ENCODE measurements at places on chromosomes 7 and 10.

DNA sequence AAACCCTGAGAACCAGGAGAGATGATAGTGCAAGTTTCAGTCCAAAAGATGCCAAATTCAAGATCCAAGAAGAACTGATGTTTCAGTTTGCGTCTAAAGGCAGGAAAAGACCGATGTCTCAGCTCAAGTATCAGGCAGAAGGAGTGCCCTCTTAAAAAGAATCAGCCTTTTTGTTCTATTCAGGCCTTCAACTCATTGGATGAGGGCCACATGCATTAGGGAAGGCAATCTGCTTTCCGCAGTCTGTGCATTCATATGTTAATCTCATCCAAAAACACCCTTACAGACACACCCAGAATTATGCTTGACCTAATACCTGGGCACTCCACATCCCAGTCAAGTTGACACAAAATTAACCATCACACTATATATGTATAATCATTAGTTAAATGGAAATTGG, 45.2 kb downstream of the DNAJB9 start:
- no peak for DNase-seq

- DNase-seq, result no peak
These were observed 21.6 kb upstream of the TSPAN33 start for GRCh38 chr7:129122751-129123509.

DNA sequence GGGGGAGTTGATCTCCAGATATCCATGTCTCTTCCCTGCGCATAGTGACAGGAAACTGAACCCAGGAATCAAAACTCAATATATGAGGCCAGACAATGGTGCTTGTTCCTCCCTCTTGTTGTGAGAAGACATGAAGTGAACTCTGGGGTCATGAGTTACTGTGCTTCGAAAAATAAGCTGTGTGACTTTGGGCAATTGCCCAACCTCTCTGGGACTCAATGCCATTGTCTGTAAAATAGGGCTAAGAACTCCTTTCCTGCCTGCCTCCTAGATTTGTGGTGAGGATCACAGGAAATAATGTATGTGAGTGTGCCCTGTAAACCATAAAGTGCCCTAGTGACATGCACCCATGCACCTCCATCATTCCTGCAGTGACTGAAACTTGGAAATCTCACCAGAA, 48.4 kb downstream of the SYPL1 start:
- DNase-seq, result no peak

GRCh38 chr10:103439776-103440175, 12.4 kb downstream of the CALHM2 start:
- DNase-seq, result no peak

- no peak for DNase-seq
These were observed 141.9 kb upstream of the PRSS1 start for GRCh38 chr7:142607351-142607750.

DNA sequence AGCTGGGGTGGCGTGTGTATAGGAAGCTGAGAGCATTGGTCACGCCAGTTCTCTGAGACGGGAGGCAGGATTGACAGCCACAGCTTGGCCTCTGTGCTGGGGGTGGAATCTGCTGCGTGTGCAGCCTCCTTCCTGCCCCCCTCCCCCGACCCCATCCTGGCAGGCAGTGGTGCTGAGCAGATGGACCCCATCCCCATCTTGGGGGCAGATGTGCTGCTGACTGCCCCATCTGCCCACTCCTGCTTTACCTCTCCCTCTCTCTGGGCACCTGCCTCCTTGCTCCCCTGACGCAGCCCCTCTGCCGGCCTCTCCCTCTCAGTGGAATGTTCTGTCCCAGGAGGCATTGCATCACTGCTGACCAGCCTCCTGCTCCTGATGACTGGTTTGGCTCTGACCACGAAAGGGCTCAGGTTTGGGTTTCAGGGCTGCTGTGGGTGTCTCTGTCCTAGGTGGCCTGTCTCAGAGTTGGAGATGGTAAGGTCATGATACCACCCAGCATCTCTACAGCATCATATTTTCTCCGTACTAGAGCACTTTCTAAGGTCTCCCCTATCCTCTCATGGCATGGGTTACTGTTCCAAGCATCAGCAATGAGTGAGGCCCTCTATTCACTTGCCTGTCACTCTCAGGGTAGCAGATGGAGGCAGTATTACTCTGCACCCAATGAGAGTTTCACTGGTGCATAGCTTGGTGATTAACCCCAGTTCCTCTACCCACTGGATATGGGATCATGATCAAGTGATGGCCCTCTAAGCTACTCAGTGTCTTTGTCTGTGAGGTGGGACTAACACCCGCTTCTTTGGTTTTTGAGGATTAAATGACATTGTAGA, 81.9 kb downstream of the RBM20 start:
- DNase-seq, result no peak

- DNase-seq, result no peak
These were observed 112.8 kb downstream of the APBB1IP start for GRCh38 chr10:26550774-26551526.

DNA sequence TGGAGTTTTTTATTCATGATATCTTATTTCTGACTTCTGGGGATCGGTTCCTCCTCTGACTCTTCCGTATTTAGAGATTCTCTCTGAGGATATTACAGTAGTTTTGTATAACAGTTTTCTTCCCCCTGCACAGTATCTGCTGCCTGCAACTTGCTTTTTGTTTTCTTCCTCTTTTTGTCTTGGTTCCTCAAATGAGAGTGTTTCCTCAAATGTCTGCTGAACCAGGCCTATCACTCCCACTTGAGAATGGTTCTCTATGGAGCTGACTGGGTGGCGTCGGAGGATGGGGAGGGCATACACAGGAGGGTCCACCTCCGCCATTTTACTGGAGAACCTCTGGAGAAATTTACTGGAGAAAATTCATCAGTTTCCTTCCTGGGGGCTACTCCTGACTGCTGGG, 27.7 kb downstream of the ARHGAP22 start:
- no peak for DNase-seq

DNA sequence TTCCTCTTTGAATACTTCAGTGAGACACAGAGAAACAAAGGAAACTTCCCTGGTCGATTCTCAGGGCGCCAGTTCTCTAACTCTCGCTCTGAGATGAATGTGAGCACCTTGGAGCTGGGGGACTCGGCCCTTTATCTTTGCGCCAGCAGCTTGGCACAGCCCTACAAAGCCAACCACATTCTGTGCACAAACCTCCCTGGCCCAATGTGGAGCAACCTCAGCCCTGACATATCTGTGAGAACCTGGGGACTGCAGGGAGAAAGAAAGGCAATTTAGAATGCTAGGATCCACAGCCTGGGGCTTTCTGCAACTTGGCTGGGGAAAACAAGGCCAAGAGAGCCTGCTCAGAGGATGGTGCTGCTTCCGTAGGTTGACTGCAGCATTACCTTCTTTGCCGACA, 63.5 kb upstream of the PRSS58 start:
- no peak for DNase-seq

- no peak for DNase-seq
These were observed 117.7 kb downstream of the BAMBI start for GRCh38 chr10:28794986-28795385.

DNA sequence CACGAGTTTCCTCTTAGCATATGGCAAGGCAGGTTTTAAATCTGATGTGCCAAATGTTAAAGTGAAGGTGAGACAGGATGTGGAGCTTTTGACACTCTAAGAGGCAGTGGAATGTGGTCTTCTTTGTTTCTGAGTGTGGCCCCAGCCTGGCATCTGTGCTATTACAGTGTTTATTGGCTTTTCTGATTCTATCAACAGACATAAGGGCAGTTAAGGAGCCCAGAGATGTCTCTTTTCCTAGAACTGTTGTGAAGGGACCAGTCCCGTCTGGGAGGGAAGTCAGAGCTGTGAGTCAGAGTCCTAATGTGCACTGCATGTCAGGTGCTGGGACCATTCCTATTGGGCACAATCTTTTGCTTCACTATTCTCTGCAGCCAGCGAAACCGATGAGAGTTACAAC, 32.5 kb downstream of the TRUB1 start:
- no peak for DNase-seq

GRCh38 chr7:46752881-46753366, 829.0 kb downstream of the TNS3 start:
- peak; percentile 89 for DNase-seq

DNA sequence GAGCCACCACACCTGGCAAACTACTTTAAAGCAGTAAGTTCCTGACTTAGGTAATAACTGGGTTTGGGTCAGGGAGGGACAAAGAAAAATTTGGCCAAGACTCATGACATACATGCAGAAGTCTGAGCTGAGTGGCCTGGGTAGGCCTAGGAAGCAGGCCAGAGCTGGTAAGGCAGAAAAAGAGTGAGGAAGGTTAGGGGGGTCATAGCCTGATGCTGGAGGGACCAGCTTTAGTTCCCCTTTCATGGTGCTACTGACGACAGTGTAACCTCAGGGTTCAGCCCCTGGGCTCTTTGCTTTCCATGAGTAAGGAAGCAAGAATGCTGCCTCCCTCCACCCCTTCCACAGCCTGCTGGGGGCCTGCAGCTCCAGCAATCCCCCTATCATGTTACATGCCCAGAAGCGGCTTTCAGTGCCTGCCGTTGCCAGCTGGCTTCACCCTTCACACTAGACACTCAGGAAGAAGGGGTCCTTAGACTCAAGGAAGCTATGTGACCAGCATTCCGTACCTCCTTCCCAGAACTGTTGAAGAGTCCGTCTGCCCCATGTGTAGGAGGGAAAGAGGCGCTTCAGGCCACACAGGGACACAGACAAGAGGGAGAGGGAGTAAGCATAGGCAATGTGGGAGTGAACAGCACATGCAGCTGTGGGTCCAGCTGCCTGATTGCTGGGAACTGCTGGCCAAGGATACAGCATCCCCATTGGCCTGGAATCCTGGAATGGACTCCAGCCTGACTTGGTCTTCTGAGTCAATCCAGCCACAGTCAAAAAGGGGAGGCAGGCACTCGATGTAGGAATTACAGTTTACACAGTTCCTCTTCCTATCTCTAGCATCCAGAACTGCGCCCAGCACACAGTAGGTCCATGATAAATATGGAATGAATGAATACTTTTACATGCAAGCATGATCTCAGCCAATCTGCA, 4.1 kb upstream of the PLAU start:
- DNase-seq, result peak; percentile 89

- DNase-seq, result no peak
These were observed 8.5 kb upstream of the NRCAM start for GRCh38 chr7:108464743-108465142.

GRCh38 chr7:100483090-100483721, 521 bp upstream of the NYAP1 start:
- DNase-seq, result no peak
